ENCODE measurements at places on chromosomes 2 and 18.

DNA sequence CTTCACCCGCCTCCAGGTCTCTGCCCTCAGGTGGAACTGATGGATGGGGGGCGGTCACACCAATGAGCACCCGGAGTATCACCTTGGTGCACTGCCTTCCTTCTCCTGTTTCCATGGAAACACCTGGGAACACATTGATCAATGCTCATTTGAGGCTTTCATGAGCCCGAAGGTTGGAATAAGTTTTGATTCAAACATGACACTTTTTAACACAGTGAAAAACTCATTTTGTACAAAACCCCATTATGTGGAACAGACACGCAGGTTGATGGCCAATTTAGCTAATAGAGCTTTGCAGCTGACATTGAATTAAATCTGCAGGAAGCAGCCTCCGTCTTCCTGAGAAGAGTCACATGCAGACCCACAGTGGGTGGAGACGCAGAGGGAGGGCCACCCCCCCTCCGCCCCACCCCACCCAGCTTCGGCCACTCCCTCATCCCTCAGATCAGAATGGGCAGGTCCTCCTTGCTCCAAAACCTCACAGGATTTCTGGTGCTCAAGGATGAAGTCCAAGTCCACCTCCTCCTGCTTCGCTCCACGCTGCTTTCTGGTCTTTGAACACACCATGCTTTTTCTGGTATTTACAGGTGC lies 96.0 kb upstream of the MYCN start:
- DNase-seq: no peak

GRCh38 chr18:2805970-2806943 lies 40.5 kb upstream of the EMILIN2 start:
- DNase-seq: peak; percentile 18

- DNase-seq: no peak
Measured at GRCh38 chr2:60175290-60175689, 378.2 kb downstream of the BCL11A start.

- DNase-seq: no peak
Measured at GRCh38 chr2:62110415-62111025, 85.4 kb upstream of the B3GNT2 start.

DNA sequence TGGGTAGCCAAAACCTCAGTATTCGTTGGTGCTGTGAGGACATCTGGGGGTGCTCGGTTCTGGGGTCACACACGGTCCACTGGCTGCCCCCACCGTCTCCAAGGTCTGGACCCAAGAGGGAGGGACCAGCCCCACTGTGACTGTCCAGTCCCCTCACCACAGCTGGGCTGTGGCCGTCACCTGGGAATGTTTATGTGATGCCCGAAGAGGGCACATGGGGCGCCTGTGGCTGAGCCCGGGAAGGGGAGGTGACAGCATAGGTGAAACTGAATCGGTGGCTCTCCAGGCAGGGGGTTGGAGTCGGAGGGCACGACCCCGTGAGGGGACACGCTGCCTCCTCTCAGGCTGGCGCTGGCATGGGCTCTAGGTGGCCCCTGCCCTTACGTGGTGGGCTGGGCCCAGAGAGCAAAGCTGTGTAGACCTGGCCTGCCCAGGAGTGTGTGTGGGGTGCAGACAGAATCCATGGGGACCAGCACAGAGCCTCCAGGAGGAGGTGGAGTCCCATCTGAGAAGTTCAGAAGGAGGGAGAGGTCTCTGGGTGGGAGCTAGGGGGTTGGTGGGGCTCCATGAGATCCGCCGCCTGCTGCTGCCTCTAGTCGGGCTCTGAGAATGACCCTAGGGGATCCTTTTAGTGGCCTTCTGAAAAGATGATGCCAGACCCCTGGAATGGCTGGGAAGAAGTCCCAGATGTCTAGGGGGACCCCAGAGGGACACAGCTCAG lies 1.8 kb downstream of the BOK start:
- no peak for DNase-seq

DNA sequence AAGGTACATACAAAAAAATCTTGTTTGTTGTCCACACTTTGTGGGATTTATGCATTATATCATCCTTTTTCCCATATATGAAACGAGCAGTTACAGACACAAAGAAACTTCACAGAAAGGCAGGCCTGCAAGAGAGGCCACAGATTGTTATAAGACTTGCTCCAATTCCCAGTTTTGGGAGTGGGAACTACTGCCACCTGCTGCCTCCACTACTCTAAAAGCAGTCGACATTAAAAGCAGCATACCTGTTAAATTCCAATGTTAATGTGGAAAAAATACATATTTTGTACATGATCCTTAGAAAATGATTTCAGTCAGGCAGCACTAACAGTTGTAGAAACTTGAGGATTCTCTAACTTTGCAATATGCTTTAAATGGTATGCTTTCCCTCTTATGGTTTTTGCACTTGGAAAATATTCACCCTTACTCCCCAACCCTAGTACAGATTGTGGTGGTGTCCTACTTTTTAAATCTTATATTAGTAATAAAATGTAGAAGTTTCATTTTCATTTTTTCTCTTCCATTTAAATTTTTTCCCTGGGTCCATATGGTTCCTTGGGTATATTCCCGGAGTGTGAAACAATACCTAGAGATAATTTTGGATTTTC lies 37.9 kb downstream of the SLC38A11 start:
- DNase-seq: peak; percentile 51

DNA sequence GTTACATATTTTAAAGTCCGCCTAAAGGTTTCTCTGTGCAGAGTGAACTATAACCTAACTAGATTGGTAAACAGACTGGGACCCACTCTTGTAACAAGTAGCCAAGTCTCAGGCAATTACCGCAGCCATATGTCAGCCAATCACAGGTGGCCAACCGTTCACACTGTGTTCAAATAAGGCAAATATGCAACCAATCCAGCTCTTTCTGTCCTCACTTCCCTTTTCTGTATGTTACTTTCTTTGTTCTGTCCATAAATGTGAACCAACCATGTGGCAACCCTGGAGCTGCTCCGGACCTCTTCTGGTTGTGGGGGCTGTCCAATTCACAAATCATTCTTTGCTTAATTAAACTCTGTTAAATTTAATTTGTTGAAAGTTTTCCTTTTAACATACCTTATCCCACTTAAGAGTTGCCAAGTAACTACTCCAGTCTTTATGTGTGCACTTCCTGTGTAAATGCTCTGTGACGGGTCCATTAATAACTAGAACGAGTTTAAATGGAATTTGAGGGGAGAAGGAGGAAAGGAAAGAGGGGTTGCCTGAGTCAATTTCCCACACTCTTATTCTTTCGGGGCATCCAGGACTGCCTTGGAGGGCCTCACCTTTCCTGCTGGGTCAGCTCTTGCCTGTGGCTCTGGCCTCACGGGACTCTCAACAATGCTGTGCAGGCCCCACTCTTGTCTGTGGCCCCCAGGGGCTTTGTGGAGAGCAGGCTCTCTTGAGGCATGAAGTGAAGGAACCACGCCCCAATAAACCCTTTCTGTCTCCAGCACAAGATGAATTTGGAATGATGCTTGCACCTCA lies 6.6 kb upstream of the RPL37A start:
- no peak for DNase-seq

DNA sequence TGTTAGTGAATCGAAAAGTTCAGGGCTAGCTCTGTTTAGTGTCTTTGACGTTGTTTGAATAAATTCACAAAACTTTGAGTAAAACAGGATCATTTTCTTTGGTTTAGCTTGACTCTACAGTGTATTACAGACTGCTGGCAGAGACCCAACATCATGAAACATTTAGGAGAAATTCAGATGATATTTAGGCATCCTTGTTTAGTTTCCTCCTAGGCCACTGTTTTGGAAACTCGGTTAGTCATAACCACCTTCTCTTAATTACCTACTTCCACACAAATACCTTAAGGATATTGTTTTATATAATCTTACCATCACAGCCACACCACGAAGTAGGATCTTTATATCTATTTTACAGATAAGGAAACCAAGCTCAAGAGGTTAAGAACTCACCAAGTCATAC lies 7.8 kb downstream of the LIMS1 start:
- DNase-seq: peak; percentile 85

DNA sequence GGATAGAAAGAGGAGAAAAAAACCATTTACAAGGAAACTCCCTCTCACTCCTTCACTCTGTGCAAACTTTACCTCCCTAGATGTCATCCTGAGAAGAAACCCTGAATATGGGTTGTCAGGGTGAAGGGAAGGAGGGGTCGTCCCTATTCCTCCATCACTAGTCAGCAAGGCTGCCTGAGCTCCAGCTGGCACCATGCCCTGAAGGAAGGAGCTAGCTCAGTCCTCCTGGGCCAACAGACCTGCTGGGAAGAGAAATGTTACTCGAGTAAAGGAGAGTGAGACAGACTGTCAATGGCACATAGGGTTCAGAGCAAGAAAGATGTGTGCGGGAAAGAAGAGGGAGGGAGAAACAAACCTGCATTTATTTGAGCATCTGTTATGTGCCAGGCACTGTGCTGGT lies 18.3 kb upstream of the EPAS1 start:
- DNase-seq: no peak

DNA sequence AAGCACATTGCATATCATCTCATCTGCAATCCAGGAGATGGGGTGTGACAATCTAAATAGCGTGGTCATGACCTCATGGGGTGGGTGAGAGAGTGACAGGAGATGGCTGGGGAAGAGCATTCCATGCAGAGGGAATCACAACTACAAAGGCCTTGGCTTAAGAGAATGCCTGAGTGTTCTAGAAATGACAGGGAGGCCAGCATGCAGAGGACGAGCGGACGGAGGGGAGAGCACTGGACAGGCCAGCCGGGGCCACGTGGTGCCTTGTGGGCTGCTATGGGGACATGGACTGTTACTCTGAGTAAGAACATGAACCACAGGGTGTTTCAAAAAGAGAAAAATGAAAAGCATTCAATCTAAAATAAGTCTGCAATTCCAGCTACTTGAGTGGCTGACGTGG lies 117.9 kb upstream of the ODC1 start:
- no peak for DNase-seq
